Putamen (tissue), 1 donor: ENCODE measurements at places on chromosomes 7 and 10.

DNA sequence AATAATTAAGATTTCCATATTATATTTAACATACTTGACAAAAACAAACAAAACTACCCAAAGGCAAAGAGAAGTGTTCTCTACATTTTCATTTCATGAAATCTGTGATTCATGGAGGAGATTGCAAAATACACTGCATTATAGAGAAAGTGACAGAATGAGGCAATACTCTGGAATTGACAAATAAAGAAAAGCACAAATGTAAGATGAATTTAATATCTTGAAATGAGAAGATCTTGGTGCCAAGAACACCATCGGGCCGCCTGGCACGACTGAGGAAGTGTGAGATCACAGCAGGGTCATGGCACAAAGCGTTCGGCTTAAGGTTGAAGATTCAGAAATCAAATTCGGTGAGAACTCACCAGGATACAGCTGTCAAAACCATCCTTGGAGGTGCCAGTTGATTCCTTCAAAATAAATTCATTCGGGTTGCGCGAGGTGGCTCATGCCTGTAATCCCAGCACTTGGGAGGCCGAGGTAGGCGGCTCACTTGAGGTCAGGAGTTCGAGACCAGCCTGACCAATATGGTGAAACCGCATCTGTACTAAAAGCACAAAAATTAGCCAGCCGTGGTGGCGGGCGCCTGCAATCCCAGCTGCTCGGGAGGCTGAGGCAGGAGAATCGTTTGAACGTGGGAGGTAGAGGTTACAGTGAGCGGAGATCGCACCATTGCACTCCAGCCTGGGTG is 174.0 kb upstream of the PFKP start:
- no peak for DNase-seq

- DNase-seq: peak; percentile 59
These were observed 593 bp upstream of the CUX1 start for GRCh38 chr7:101816595-101817470.

DNA sequence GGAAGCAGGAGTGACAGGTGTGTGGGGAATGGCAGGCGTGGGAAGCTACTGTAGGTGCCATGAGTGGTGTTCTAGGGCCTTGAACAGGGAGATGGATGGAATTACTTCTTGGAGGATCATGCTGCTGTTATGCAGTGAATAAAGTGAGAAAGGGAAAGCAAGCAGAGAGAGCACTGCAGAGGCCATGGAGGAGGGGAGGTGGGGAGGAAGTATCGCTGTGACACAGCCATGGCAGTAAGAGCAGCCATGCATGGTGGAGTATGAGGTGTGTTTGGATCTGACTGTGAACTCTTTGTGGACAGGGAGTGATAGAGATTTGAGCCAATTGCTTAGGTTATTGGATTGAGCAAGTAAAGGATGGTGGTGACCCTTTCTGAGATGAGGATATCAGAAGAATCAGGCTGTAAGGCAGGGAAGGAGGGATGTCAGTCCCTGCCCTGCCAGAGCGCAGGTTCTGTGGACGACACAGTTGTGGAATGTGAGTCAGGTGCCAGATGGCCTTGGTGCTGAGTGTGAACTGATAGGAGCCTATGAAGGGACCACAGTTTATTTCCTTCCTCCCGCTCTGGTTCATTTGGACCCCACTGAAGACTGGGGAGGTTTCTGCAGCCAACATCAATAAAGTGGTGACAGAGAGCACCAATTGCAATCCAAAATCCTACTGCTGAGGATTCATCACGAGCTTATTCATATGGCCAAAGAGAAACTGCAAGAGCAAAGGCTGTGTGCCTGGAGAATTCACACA is 105.5 kb upstream of the TMEM72 start:
- no peak for DNase-seq

DNA sequence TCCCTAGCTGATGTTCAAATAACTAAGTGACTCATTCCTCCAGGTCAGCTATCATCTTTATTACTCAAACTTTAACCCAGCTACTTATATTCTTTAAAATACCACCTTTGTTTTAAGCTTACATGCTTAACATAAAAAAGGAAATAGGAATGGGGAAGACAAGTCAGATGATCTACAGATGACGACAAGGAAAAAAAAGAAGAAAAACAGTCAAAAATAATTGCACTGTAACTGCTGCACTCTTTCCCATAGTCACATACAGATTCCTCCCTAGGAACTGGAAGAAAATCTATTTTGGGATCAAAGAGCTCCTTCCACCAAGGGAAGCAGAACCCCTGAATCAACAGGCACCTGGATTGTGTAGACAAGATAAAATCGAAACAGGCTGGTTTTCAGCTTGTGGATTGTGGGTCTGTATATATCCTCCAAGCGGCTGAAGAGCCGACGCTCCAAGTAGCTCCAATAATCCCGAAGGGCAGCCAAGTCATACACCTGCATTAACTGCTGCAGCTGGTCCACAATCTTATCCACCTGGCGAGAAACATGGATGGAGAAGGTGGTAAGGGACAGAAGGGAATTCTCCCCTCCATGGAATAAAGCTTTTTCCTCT is 2.0 kb downstream of the WDR91 start:
- DNase-seq: no peak
